ENCODE measurements at places on chromosomes 4 and X.

- no peak for DNase-seq
Observed at GRCh38 chr4:138918169-138918869, 97.3 kb upstream of the NOCT start.

- no peak for DNase-seq
Observed at GRCh38 chrX:57172544-57172943, 35.3 kb upstream of the SPIN2A start.

DNA sequence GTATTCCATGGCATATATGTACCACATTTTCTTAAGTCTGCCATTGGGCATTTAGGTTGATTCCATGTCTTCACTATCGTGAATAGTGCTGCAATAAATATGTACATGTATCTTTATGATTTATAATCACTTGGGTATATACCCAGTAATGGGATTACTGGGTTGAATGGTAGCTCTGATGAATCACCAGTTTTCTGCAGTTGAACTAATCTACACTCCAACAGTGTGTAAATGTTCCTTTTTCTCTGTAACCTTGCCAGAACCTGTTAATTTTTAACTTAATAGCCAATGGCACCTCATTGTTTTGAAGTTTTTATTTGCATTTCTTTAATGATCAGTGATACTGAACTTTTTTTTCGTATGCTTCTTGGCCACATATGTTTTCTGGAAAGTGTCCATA, 152.5 kb downstream of the CCNG2 start:
- DNase-seq, result no peak

GRCh38 chr4:180675359-180675650, 1567.9 kb upstream of the TENM3 start:
- no peak for DNase-seq

GRCh38 chr4:102772738-102773340, 12.1 kb upstream of the MANBA start:
- no peak for DNase-seq

DNA sequence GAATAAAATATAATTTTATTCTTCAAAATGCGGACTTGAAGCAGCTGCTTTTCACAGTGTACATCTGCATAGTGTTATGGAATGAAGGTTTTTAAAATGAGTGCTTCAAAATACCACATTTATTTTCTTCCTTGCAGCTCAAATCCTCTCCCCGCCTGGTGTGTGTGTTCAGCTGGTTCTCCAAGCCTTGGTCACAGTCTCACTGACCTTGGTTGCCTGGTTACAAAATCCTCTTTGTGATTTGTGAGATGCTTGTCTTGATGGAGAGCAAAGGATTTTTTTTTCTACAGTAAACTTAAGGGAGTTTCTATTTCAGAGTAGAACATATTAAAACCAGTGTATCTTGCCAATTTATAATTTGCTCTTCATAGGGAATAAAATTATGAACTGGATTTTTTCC, 139.2 kb downstream of the PCDH18 start:
- DNase-seq, result no peak

GRCh38 chr4:147076179-147076578, 130.5 kb upstream of the TTC29 start:
- DNase-seq, result no peak
